Stimulated activated CD8-positive, alpha-beta memory T cell treated with anti-CD3 and anti-CD28 coated beads, Interleukin-12 subunit alpha, Interleukin-12 subunit beta, amount 100 ng/mL, for 4 hours (primary cell): ENCODE measurements at places on chromosomes 1 and 21.
A peak's percentile ranks its signal among the peaks of the same experiment; 100 is the strongest.

GRCh38 chr1:53593758-53594380 lies 134.7 kb downstream of the DMRTB1 start:
- no peak for DNase-seq

DNA sequence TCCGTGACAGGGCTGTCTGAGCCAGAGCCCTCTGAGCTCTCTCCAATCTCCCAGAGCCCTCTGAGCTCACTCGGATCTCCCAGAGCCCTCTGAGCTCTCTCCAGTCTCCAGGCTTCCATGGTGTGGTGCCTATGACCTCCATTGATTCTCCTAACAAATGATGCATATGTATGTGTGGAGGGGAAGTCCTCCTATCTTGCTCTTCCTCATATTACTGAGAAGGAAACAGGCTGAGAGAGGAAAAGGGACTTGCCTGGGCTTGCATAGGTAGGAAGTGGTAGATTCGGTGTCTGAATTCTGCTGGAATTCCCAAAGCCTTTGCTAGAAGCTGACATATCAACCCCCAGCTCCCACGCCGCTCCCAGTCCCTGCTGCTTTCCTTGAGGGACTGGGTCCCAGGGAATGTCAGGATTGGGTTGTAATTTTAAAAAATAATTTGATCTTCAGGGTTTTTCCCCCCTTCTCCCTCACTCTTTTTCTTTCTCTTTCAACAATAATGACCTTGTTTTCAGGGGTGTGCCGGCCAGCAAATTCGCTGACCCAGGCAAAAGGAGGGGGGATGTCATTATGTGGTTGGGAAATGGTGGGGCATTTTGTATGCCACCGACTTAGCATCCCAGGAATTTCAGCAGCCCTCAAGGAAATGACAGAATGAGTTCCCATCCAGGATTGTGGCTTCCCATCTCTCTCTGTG lies 42.3 kb upstream of the RUNX3 start:
- DNase-seq, result no peak

DNA sequence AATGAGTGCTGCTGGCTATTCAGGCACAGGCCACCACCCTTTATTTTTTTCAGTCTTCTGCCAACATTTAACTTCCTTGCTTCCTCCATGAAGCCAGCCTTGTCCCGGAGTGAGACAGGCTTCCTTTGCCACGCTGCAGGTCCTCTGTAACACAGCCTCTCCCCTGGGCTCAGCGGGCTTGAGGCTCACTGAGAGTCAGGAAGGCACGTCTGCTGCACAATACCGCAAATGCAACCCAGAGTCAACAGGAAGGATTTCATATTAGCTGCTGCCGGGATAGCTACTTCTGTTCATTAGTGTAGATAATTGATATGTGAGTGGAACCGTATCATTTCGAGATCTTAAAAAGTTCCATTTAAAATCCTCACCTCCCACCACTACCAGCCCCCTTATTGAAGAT lies 22.5 kb downstream of the MYOG start:
- no peak for DNase-seq

- DNase-seq, result no peak
Observed at GRCh38 chr1:4825800-4826450, 171.5 kb downstream of the AJAP1 start.

- no peak for DNase-seq
Observed at GRCh38 chr1:4002741-4003140, 102.7 kb upstream of the C1orf174 start.

GRCh38 chr1:8659593-8659992 lies 157.8 kb downstream of the RERE start:
- DNase-seq, result no peak

DNA sequence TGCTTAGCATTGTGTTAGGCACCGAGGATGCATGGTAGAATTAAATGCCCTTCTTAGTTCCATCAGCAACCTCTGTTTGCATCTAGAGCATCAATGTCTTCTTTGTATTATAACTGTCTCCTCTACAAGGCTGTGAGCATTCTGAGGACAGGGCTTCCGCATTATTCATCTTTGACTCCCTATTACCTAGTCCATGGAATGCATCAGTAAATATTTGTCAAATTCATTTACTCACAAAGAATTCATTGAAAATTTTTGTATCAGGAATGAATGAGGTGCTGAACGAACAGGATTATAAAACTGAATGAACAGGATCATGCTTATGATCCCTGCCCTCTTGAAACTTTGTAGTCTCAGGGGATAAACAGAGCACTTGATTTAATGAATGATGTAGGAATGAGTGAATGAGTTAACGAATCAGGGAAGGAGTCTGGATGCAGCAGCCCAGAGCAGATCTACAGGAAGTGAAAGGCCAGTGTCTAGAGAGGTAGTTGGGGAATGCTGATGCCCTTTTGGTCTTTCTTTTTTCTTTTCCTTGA lies 2.8 kb downstream of the RHBDL2 start:
- no peak for DNase-seq

DNA sequence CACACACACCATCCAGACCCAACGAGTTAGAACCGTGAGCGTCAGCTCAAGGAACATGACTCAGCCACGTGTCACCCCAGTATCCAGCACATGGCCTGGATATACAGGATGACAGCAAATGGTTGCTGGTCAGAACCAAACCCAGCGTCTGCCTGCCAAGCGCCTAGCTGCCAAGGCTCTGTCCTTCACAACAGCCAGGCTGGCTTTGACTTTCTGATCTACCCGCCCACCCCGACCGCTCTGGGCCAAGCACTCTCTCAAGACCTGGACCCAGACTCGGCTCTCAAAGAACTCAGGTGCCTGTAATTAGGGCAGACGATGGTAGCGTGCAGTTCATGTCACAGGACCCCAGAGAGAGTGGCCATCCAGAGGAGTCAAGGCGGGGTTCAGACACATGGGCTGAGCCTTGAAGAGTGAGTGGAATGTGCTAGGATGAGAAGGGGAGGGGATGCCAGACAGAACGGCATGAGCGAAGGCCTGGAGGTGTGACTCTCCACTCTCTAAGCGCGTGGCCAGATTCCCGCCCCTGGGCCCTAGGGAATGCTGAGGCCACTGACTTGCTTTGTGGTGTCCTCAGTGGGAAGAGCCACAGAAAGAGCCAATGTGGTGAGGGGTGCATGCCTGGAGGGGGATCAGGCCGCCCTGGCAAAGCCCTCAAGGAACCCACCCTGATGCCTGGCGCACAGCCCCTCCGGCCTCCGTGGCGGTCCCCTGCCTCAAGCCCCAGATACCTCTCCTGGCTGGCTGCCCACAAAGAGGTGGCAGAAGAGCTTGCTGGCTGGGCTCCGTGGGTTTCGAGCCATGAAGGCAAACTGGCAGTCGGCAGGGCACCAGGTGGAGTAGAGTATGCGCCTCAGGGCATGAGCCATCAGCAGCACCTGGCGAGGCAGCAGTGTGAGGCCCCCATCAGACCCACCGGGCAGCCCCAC lies 7.0 kb downstream of the SH2D5 start:
- DNase-seq, result no peak

GRCh38 chr1:53296117-53296749 lies 31.6 kb downstream of the LRP8 start:
- no peak for DNase-seq

DNA sequence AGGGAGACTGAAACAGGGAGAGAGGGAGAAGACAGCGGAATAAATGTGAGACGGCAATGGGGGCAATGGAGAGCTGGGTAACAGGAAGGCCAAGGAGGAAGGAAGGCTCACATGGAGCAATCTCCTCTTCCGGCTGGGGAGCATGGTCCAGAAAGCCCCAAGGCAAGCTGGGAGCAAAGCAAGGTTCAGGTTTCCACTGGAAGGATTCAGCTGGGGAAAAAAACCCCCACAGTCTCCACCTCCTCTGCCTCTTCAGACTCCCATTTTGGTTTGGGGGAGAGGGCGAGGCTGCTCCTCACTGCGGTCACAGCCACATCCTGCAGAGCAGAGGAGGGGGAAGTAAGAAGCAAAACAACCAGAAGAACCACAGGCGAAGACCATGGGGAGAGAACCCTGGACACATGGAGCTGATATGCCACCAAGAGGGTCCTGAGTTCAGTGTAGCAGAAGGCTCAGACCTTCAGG lies 650 bp downstream of the TNFAIP8L2 start:
- DNase-seq, result no peak

DNA sequence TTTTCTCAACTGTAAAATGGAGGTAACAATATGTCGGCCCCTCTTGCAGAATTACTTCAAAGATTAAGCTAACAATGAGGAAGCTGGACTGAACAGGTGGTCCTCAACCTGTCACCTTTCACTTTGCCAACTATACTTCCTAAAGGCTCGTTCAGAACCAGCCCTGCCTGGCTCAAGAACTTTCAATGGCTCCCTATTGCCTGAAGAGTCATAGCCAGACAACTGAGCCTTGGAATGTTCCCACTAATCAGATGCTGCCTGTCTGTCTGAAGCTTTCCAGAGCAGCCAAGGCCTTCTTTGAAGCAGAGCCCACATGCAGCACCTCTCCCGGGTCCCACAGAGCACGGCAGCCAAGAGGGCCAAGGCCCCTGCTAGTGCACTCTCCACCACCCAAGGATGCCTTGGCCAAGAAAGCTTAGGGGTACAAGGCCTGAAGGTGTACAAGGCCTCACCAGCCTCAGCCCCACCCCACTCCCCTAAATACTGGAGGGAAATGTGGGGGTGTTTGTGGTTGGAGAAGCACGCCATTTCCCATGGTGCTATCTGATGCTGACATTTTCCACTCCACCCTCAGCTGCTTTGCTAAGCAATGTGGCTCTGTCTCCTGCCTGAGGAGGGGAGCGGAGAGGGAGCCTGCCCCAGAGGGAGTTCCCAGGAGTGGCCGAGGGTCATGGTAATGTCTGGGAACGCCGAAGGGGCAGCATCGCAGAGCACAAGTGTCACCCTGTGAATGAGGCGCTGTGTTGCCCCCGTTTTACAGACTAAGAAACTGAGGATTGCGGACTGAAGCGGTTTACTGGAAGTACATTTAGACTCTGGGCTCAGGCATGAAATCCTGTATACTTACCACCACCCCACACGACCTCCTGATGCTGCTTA lies 8.2 kb upstream of the LAPTM5 start:
- no peak for DNase-seq

- DNase-seq, result no peak
Observed at GRCh38 chr1:50197216-50197615, 88.5 kb downstream of the ELAVL4 start.

DNA sequence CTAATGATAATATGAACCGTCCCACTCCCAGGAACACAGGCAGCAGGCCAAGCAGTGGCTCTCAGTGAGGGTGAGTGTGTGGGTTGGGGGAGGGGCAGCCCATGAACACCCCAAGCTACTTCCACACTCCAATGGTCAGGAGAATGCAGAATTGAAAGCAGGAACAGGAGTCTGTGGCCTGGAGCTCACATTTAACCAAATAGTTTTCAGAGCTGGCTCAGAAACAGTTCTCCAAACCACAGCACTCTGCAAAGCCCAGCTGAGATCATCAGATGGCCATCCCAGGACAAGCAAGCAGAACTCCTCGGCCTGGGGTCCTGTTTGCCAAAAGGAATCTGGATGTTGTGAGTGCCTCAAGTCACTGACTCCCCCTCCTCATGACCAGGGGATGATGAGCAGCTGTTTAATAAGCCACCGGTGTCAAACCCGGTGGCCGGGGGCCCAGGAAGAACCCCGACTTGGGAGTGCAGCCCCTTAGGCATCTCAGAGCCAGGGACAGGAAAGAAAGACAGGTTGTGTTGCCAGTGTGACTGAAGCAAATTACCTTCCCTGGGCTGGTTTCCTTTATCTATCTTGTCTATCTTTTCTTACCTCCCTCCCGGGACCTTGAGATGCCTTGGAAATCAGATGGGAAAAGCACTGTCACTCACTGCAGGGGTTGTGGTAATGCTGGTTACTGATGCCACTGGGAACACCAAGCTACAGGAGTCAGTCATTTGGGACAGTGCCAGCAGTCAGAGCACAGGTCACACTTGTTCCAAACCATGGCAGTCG lies 20.4 kb downstream of the DEGS1 start:
- DNase-seq, result no peak

DNA sequence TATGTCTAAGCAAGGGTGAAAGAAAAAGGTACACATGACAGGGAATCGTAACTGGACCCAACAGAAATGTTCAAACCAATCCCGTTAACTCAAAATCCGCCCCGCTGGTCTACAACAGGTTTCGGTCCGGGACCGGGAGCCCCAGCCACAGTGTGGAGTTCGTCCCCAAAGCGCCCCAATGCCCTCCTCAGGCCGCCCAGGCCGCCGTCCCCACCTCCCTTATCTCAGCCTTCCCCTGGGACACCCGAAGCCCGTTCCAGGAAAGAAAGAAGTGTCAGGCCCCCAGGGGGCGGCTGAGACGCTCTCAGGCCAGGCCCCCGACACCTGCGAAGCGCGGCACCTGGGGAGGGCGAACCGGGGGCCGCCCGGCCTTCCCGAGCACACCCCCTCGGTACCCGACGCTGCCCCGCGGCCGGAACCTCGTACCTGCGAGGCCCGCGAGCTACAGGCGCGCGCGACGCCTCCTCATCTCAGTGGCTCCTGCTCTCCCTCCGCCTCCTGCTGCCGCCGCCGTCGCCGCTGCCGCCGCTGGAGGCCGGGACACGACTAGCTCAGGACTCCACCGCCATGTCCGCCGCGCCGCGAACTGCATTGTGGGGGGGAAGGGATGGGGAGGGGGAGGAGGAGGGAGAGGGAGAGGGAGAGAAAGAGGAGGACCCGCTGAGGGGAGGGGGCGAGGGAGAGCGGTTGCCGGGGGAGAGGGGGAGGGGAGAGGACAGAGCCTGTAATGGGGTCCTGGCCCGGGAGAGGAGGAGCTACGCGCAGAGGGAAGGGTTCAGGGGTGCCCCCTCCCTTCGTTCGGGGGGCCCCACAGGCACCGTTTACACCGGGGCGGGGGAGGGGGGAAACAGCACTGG lies at the start of gene TUT4:
TUT4 (minus strand) TSS at position 588 of the 857 bp plus-strand sequence. CDS start 26,812 bp downstream, outside the sequence.
- peak; percentile 52 for DNase-seq

- DNase-seq, result no peak
Observed at GRCh38 chr1:150564051-150564991, 15.1 kb downstream of the MCL1 start.

GRCh38 chr1:177915641-177916040 lies 54.2 kb downstream of the SEC16B start:
- DNase-seq, result no peak

DNA sequence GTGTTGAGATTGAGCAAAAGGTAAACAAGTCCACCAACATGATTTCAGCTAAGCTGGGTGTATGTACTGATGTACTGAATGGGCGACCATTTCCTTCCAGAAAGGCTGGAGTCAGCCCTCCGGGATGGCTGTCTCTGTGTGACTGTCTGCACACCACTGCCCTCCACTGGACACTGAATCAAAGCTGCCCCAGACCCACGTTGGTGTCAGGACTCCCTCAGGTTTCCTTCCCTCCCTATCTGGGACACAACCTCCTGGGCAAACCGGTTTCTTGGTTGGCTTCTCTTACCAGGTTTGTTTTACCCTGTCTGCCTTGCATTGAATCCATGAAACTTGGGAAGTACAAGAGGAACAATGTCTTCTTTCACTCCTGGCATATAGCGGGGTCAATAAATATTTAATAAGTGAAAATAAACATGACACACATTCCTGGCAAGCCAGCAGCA lies 5.3 kb upstream of the SRP9 start:
- DNase-seq, result no peak

DNA sequence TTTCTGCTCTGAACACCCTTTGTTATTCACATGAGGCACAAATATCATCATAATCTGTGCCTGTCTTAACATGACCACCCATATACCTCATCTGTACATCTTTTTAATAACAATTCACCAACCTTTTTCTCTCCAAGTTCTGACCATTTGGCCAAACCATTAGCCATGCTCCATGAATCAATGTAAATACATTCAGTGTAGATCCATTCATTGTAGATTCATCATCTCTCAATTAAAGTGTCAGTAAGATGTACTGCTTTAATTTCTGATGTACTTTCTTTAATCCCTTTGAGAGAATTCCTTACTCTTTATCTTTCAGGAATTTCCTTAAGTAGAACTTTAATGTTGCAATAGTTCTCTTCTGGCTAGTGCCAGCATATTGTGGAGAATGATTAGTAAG lies 126.2 kb upstream of the LRRC7 start:
- no peak for DNase-seq
